ENCODE measurements at places on chromosomes 2 and 18.

DNA sequence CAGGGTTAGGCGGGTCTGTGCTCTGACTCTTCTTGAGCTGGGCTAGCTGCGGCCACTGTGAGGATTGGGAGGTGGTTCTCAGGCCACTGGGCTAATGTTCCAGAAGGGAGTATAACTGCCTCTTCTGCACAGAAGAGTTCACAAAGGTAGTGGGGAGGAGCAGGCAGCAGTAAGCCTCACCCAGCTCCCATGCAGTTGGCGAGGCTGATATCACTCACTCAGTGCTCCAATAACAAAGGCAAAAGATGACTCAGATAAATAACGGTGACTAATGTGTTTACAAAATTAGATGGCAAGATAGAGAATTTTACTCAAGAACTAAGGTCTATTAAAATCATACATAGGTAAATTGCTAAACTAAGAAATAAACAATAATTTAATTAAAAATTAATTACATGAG, 174.2 kb upstream of the TMEM200C start:
- DNase-seq, result no peak

DNA sequence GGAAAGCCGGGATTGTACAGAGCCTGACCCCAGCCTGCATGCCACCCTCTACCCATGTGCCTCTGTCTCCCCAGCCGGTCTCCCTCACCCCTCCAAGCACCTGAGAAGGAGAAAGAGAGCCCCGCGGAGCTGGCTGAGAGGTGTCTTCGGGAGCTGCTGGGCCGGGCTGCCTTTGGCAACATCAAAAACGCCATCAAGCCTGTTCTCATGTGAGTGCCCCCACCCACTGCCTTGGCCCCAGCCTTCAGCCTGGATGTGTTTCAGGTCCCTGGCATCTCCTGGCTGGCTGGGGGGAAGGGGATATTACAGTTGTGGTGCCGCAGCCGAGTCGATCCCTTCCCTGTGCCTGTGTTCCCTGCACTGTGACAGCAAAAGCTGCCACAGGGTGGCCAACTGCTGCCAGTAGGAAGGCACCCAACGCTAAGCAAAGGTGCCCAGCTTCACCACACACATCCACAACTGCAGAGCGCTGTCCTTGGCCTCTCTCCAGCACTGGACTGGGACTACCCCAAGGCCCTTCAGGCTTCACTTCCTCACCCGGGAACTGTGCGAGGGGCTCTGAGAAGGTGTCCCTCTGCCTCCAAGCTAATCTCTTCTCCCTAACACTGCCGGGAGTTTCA, 38.4 kb downstream of the POMC start:
- no peak for DNase-seq

GRCh38 chr2:201466050-201466675, 14.6 kb downstream of the STRADB start:
- DNase-seq, result no peak

DNA sequence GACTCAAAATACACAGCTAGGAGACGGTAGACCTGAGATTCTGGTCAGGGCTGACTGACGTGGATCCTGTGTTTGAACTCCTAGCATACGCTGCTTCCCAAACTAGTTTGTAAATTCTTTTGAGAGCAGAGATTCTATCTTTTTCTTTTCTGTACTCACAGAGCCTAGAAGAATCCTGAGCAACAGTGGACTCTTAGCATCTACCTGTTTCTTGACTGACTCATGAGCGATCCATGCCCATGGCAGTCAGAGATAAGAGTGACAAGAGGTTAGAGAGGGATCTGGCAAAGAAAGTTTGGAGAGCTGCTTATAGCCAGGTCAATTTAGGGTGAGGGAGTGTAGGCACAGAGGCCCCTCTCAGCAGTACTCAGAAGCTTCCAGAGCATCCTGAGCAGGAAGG, 41.1 kb upstream of the PPP1CB start:
- no peak for DNase-seq

GRCh38 chr2:29079887-29080286, 5.6 kb upstream of the PCARE start:
- no peak for DNase-seq

- no peak for DNase-seq
Measured at GRCh38 chr18:31555971-31556747, 35.5 kb upstream of the TTR start.

DNA sequence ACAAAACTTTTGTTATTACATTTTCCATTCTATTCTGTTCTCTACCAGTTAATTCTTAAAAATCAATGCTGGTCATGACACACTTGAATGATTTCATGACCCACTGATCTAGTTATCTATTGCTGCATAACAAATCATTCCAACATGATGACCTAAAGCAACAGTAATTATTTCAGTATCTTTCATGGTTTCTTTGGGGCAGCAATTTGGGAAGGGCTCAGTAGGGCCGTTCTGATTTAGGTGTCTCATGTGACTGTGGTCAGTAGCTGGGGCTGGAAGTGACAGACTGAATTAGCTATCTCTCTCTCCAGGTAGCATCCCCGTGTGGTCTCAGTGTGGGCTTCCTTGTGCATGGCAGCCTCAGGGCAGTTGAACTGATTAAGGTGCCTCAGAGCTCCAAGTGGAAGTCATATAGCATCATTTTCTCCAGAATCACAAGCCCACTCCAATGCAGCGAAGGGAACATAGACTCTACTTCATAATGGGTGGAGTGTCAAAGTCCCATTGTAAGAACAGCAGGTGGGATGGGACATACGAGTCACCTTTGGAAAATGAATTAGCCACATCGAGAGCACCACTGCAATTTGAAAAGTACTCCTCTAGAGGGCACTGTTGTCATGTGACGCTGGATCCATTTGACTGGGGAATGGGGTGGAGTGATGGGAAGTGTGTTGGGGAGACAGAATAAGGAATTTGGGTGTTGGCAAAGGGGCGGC, 39.1 kb upstream of the FAM136A start:
- no peak for DNase-seq

DNA sequence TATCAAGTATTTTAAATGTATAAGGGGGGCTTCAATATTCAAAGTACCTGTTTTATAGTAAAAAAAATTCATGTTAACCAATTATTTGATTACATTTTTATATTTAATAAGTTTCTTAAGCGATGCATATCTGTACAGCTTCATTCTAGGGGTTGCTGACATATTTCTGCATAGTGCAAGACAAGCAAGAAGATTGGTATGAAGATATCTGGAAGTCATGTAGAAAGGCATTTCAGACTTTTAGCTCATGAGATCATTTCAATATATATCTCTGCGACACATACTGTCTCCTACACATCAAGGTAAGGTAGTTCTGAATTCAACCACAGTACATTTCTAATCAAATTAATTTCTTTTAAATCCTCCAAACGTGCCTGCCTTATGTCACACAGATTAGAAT, 73.1 kb downstream of the MEMO1 start:
- DNase-seq, result no peak

DNA sequence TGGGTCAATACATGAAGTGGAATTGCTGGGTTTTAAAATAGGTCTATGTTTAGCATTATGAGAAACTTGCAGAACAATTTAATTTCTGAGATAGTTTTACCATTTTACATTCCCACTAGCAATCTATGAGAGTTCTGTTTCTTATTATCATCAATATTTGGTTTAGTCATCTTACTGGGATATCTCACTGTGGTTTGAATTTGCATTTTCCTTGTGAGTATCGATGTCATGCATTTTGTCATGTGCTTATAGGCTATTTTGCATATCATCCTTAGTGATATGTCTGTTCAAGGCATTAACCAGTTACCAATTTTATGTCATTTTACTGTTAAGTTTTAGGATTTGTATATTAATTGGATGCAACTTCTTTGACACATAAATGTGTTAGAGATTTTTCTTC, 204.4 kb downstream of the MCFD2 start:
- no peak for DNase-seq

DNA sequence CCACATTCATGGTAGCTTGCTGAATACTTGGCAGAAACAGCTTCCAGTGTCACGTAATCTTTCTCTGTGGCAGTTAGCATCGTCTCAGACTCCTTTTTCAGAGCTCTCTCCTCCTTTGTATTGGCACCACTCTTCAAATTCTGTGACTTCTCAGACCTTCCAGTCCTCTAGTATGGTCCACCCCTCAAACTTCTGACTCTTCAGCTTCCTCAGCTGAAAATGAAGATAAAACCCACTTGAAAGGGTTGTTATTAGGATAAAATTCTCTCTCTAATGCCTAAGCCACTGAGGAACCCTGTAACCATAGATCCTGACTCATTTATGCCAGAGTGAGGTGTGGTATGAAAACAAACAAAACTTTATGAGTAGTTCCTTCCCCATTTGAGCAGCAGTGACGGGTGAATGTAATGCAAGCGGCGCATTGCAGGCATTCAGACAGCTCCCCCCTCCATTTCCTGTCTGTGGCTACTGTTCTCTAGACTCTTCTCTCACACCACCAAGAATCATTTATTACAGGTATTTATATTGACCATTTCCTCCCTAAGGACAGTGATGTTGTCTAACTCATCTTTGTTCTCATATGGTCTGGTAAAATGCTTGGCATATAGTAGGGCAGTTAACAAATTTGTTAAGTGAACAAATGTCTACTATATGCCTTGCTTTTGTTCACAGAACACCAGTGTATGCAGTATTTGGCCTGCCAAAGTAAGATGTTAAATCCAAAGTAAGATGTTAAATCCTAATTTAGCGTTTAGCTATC, 35.3 kb downstream of the GALNT1 start:
- DNase-seq, result peak; percentile 61

DNA sequence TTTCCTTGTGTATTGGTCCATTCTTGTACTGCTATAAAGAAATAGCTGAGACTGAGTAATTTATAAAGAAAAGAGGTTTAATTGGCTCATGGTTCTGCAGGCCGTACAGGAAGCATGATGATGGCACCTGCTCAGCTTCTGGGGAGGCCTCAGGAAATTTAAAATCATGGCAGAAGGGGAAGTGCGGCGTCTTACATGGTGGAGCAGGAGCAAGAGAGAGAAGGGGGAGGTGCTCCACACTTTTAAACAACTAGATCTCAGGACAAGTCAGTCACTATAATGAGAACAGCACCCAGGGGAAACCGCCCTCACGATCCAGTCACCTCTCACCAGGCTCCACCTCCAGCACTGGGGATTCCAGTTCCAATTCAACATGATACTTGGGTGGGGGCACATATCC, 54.3 kb downstream of the MSH2 start:
- no peak for DNase-seq

GRCh38 chr2:150051004-150051403, 436.5 kb downstream of the RND3 start:
- no peak for DNase-seq

DNA sequence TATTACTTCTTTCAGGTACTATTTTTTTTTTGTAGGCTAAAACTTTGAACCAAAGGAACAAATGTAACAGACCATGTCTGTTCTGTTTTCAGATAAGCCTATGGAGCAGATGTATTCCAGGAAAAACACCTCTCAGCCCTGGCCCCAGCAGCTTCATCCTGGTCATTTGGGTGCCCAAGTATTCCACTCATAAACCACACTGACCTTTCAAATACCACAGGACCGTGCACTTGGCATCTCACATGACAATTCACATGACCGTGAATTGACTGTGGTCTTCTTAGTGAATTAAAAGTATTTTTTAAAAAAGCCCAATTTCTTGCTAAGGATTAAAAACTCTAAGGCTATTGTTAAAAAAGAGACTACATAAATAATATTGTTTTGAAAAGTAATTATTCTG, 50.2 kb downstream of the SMIM21 start:
- DNase-seq, result no peak

GRCh38 chr2:15058015-15058720, 425.7 kb downstream of the LRATD1 start:
- no peak for DNase-seq

DNA sequence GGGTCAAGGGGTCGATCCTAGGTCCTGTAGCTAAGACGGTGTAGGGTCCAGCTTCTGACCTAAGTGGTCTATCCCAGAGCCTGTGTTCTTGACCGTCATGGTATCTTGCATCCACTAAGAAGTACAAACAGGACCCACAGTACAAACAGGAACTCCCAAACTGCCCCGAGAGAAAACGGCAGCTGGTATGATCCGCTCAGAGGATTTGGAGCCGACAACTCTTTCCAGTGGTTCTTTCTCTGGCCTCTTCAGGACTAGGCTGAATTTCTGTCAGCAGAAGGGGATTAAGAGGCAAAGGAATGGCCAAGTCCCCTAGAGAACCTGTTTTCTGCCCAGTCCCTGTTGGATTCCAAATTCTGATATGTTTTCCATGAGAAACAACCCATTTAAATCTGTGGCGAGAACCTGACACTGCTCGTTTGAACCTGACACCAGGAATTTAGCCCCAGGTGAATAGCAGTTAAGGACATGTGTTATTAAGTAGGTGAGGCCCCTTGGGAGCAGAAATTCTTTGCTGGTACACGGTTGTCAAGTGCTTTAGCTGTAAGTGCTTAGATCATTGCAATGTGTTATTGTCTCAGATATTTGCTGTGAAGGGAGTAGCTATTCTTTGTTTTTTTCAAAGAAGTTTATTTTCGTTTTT, 50.5 kb upstream of the TXNDC2 start:
- DNase-seq, result no peak

DNA sequence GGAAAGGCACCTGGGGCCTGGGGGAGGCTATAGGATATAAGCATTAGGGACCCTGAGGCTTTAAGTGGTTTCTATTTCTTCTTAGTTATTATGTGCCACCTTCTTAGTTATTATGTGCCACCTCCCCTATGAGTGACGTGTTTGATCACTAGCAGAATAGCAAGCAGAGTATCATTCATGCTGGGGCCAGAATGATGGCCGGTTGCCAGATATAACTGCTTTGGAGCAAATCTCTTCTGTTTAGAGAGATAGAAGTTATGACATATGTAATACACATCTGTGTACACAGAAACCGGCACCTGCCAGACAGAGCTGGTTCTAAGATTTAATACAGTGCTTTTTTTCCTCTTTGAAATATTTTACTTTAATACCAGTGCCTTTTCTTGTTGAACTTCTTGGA, 29.4 kb downstream of the LIPG start:
- DNase-seq, result no peak

- no peak for DNase-seq
Measured at GRCh38 chr2:216987252-216987821, 127.5 kb upstream of the TNP1 start.

DNA sequence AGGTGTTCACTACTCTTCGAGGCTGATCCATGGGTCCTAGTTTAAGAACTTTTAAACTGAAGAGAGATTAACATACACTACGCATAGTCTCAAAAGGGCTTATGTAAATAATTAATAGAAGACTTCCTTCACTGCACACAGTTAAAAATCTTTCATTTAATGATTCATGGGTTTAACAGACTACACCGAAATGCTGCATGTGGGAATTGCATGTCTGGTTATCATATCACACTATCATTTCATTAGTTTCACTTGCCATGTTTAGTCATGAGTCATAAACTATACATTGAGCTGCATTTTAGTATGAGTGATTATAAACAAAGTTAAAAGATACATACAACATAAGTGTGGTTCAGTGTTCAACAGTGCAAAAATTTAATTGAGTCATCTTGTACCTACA, 31.2 kb downstream of the GLS start:
- DNase-seq, result no peak
